ENCODE measurements at places on chromosomes 2 and 18. TPM values are rescaled to one million over a fixed set of nuclear protein-coding genes. Genes with fewer than 3 reads are reported as not detected.

The ARHGAP28 gene
- total RNA-seq: 0.29 TPM

The KLHL30 gene
- total RNA-seq: not detected

The SULT1C2 gene
- total RNA-seq: not detected

The UCN gene
- total RNA-seq: 0.48 TPM

The VWA3B gene
- total RNA-seq: not detected

The TUBA3E gene
- not detected for total RNA-seq

The DUSP11 gene
- 49.3 TPM for total RNA-seq

The FLACC1 gene
- 1.3 TPM for total RNA-seq

The ARHGEF33 gene
- 0.59 TPM for total RNA-seq

The CXCR4 gene
- total RNA-seq: not detected

The ZNF236 gene
- 4.2 TPM for total RNA-seq

The ALPP gene
- not detected for total RNA-seq

The TMEM17 gene
- 3.5 TPM for total RNA-seq

The OTOS gene
- not detected for total RNA-seq

Measured in RPMI7951 (cell line).